ENCODE measurements at places on chromosomes 1 and 21.

GRCh38 chr21:37398697-37399096 is 32.1 kb downstream of the DYRK1A start:
- DNase-seq: no peak

GRCh38 chr1:212655668-212656440 is 43.8 kb downstream of the BATF3 start:
- DNase-seq: no peak

DNA sequence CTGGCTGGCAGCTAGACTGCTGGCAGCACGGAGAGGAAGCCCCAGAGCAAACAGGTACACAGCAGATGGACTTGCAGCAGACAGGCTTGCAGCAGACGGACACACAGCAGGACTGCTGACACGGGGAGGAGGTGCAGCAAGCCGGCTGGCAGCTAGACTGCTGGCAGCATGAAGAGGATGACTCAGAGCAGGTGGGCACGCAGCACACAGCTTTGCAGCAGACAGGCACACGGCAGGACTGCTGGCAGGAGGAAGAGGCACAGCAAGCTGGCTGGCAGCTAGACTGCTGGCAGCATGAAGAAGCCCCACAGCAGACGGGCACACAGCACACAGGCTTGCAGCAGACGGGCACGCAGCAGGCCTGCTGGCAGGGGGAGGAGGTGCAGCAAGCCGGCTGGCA is 498 bp downstream of the KRTAP10-2 start:
- no peak for DNase-seq

GRCh38 chr1:42379794-42380585 is 602 bp upstream of the RIMKLA start:
- no peak for DNase-seq

DNA sequence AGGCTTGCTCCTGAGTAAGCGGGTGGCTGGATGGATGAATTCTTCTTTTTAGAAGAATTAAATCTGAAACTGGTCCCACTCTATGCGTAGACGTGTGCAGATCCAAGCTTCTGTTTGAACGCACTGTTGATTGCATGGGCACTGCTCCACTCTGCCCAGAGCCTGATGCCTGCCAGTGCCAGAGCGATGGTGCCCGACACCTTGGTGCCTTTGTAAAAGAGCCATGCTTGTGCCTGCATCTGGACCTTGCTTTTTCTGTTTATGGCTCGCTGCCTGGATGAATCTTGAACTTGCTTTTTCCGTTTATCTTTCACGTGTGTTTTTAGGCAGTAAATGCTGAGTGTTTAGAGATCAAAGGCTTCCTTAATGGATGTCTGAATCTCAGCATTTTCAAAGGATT is 15.0 kb upstream of the PWP2 start:
- no peak for DNase-seq

GRCh38 chr1:95084317-95085176 is 11.8 kb upstream of the ALG14 start:
- no peak for DNase-seq

DNA sequence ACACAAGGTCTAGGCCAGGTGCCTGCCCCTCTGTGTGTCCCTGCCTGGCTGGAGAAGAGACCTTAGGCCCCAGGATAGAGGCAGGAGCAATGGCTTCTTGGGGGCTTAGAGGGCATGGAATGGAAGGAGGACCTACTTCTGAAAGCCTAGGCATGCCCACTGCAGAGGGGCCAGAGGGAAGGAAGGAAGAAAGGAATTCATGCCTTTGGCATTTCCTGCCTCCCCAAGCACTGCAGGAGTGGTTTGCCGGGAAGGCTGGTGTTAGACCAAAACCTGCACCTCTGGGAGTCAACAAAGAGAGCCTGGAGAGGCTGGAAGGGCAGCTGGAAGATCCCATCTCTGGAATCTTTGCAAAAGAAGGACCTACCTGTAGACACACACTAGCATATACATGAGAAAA is 50.7 kb upstream of the KCNE2 start:
- no peak for DNase-seq

DNA sequence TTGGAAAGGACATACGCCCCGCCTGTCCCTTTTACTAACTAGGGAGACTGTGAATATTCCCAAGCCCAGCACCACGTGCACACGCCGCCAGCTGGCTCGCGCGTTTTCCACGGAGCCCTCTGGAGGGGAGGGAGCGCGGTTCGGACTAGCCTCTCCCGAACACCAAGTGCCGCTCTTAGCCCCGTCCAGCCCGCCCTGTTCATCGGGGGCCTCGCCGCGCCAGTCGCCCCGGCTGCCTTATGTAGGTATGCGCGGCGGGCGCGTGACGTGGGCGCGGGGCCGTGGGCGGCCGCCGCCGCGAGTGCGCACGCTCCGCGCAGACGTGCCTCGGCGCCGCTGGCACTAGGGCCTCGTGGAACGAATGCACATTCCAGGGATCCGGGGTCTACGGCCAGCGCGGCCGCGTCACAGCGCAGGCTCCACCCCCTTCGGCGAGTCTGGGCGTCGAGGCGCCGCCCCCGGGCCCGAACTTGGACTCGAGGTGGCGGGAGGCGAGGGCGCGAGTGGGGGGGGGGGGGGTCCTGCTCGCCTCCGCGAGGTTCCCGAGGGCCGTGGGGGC is 767 bp upstream of the IRF2BP2 start:
- peak; percentile 76 for DNase-seq

DNA sequence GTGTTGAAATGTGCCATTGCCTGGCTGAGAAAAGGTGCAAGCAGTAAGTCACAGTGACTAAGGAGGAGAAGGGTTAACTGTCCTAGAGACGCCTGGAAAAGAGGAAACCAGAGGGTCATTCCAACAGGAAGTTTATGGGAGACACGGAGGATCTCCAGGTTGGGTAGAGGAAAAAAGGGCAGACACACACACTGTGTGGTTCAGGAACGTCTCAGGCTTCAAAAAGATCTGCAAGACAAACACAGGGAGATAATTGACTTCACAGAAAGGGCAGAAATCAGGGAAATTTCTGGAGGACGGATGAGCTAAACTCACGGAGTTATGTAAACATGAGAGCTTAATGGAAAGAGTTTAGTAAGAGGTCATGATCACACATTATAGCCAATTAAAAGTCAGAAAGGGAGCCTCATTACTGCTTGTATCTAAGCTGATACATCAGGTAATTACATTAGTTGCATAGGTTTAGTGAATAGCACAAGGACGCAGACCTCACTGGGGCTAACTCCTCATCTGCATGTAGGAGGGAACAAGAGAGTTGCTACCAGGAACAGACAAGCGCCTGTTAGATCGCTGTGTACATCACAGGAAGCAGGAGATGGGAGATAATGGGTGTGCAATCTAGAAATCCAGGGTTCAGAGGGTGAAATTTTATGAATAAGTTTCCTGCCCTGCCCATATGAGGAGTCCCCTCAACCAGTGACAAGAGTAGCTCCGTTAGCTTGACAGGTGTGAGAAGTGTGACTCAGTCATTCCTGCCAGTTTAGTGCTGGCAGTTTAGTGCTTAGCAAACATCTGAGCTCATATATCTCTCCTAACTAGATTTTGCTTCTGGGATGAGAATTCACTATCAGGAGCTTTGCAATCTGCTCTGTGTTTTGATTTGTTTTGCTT is 96.6 kb upstream of the TNR start:
- no peak for DNase-seq

DNA sequence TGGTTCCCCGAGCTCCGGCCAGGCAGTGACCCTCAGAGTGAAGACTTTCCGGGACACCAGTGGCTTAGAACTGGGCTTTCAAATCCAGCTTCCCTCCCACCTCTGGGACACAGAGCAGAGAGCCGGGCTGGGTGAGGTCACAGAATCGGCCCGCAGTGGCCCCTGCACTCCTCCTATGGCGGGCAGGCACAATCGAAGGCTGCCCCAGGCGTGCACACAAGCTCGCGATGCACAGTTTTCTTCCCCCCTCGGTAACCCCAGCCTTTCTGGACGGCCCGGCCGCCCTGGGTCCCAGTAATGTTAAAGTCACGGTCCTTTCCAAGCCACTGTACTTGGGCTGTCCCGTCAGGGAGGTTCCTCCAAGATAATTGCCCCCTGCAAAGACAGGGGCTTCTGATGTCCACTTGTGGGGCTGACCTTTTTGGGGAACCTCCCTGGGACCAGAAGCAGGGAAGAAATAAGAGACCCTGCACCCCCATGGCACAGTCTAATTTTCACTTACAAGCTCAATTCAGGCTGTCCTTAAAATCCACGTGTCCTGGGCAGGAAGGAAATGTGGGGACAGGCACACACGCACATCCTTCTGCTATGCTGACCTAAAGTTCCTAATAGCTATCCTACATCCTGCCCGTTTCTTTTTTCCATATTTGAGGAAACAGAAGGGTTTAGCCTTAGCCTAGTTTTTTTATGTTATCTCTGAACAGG is 13.7 kb downstream of the TFF3 start:
- no peak for DNase-seq

- DNase-seq: no peak
These were observed 67.5 kb upstream of the RNPC3 start for GRCh38 chr1:103457886-103458455.

GRCh38 chr1:234907940-234908405 is 220.7 kb downstream of the TOMM20 start:
- no peak for DNase-seq

DNA sequence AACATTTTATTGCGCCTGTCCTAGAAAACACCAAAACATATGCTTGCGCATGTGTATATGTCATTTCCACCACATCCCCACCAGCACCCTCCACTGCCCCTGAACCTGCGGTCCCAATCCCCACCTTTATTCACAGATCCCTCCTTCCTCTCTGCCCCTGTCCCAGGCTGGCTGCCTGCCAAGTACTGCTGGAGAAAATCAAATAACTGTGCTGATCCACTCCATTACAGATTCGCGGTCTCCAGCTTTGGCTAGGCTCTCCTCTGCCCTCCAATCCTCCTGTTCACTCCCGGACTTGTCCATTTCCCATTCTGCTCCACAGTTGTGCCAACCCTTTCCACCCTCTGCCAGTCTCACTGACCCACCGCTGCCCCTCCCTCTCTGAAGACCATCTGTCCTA is 59.3 kb upstream of the GJB5 start:
- DNase-seq: no peak

DNA sequence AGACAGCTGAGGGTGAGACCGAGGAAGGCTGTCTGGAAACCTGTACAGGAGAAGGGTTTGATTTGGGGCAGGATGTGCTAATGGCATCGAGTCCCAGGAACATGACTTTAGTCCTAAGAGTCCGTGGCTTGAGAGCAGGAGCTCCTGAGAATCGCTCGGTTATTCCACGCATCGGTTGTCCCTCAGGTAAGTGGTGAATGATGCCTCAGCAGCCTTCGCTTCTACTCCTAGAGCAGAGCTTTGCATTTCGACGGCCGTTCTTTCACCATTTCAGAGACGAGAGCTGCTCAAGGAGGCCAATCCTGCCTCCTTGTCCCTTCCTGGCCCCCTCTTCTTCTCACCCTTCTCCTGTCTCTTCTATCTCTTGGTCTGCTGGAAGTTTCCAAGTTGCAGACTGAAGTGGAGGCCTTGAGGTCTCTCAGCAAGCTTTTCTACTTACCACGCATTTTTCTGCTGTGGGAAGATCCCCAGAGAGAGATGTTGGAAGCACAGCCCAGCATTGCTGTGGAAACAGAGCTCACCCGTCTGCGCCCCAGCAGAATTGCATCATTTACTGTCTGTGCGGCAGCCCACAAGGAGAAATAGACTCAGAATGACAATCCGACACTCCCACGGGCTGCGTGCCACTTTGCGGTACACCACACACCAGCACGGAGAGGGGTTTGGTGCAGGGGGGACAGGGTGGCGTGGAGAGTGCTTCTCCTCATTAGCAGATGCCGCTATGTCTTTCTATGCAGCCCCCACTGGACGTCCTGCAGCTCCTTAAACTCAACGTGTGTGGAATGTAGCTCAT is 270.7 kb upstream of the C1orf174 start:
- no peak for DNase-seq

GRCh38 chr1:181919542-181919941 is 142.0 kb downstream of the ZNF648 start:
- DNase-seq: no peak

DNA sequence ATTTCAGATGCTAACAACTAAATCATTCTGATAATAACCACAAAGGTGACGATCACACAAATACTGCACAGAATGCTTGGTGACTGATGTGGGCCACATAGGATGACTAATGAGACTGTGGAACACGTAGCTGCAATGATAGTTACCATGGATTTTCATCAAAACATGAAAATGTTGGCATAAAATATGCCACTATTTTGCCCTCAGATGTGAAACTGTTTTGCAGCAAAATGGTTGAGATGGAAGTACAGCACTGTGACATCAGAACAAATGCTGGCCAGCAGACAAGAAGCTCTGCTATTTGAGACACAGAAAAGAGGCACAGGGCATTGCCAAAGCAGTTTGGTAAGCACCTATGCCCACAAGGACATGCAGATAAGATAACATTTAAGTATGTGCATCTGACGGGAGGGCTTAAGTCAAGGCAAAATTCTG is 83.8 kb downstream of the NIBAN1 start:
- no peak for DNase-seq

DNA sequence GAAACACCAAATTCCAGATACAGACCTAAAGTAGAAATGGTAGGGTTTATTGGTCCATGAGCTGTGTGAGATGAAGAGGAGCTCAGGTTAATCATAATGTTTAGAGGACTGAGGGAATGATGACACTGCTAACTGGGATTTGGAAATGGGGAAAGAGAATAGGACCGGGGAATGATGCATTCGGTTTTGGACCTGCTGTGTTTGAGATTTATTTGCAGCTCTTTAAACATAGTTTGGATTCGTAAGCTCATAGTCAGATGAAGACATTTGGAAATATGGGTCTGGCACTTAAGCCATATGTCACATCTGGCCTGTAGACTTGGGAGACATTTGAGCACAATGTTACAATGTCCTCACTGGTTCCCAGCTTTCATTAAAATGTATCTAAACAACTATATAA is 127.9 kb upstream of the DUSP10 start:
- DNase-seq: no peak

DNA sequence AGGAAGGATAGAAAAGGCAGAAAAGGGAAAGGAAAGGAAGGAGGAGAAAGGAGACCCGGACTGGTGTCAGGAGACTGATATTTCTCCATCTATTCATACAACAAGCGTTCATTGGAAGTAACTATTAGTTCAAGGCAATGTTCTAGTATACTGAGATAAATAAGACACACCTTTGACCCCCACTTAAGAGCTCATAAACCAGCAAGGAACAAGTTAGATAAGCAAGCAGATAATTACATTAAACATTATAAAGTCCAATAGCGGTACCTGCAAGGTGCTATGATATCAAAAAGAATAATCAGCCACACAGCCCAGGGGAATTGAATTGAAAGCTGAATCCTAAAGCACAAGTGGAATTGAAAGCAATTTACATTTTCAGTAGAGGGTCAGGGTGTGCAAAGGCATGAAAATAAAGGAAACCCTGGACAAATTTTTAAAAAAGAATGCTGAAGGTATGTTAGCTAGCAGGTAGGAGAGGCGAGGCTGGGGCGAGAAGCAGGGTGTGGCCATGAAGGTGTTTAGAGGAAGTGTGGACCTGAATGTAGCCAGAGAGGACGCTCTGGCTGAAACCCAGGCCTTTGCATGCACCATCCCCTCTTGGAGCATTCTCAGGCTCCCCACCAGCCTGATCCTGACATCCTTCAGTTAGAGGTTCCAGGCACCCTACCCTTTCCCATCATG is 200.0 kb downstream of the SETD4 start:
- no peak for DNase-seq

DNA sequence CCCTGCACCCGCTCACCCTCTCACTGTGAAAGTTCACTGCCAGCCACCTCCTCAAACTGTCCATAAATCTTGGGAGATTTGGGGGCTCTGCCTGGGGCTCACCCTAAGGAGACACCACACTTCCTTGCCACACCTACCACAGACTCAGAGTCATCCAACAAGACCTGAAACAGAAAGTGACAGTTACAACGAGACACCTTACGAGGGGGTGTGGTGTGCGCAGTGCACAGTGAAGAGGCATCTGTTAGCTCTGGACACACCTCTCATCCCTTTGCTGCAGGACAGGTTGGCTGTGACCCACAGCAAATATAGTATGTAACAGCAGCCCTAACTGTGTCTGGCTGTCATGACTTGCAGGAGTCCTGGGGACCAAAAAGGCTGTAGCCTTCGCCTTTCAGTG is 190.2 kb downstream of the NR5A2 start:
- no peak for DNase-seq

All from stimulated activated CD4-positive, alpha-beta T cell treated with anti-CD3 and anti-CD28 coated beads, TNF-alpha, amount 100 ng/mL, for 1 hour (primary cell).